Activated effector memory CD4-positive, alpha-beta T cell treated with anti-CD3 and anti-CD28 coated beads, Interleukin-2, amount 50 U/mL, for 16 hours (primary cell): ENCODE measurements at places on chromosomes 7 and 10.

GRCh38 chr7:73918926-73919693, 58.2 kb downstream of the TMEM270 start:
- peak; percentile 44 for DNase-seq

DNA sequence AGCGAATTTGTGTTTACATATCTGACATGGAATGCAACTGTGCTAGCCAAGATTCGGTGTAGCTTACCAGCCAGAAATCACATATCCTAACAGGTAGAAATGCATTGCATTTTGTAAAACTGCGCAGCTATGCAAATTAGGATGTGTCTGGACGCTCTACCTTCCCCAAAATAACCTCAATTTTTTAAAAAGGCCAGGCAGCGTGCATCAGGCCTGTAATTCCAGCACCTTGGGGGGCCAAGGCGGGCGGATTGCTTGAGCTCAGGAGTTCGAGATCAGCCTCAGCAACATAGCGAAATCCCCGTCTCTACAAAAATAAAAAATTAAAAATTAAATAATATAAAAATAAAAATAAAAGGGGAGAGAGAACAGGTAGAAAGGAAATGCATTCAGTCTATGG, 305.0 kb downstream of the TYW1 start:
- no peak for DNase-seq

GRCh38 chr10:109173937-109174336, 749.4 kb downstream of the XPNPEP1 start:
- no peak for DNase-seq

GRCh38 chr7:15862781-15863165, 176.3 kb upstream of the MEOX2 start:
- DNase-seq = no peak

DNA sequence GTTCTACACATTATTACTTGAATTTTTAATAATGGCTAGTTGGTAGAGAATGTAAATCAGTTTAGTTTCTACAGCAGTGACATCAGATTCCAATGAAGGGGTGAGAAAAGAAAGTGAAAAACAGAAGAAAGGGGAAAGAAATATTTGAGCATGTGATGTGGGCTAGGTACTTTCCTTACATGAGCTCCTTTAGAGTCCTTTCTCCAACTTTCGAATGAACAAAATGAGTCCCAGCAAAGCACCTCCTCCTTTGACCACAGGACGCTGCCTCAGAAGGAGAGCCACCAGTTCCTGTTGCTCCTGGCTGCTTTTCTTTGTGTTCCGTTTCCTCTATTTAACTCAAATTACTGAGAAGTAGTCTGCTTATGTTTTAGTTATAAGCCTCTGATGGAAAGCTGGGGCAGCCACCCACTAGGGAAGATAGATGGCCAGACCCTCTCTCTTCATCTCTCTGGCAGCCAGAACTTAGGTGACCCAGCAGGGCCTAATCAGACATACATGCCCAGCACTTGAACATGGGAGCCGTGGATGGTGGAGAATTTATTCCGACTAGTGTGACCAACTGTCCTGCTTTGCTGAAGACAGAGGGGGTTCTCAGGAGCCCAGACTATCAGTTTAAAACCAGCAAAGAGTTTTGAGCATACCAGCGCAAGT, 82.4 kb upstream of the NME8 start:
- no peak for DNase-seq

DNA sequence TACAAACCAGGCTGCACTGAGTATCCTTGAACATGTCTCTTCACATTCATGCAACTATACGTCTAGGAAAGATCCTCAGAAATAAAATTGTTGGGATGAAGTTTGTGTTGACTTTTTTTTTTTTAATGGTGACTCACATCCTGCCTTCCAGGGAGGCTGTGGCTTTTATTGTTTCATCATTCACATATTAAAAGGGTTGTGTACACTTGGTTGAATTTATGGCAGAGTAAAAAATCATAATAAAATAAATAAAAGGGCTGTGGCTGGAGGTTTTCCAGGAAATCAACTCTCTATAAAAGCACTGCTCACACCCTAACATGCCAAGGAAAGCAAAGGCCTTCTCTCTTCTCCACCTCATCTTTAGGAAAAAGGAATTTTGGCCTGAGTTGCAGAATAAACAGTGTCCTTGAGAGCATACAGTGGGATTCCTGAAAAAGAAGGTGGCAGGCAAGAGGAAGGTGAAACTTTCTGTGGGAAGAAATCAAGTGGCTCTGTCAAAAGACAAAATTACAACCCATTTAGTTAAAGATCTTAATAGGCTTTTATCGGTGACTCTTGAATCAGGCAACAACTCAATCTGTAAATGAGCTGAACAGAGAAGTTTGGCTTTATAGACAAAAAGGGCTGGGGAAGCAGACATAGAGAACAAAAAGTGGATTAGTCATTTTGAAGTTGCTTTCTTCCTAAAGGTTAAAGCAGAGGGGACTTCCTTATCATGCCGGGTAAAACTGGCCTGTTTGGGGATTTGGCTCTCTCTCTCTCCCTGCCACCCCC, 41.6 kb upstream of the FHIP2A start:
- DNase-seq = no peak

- no peak for DNase-seq
Measured at GRCh38 chr10:61855771-61856170, 45.7 kb upstream of the ARID5B start.

- DNase-seq = no peak
Measured at GRCh38 chr7:138166681-138167080, 90.4 kb downstream of the AKR1D1 start.

GRCh38 chr10:12938271-12938670, 63.2 kb downstream of the CCDC3 start:
- DNase-seq = no peak

GRCh38 chr7:126856691-126857291, 395.9 kb downstream of the GRM8 start:
- DNase-seq = no peak

- no peak for DNase-seq
Measured at GRCh38 chr7:108308276-108308675, 148.0 kb downstream of the NRCAM start.

DNA sequence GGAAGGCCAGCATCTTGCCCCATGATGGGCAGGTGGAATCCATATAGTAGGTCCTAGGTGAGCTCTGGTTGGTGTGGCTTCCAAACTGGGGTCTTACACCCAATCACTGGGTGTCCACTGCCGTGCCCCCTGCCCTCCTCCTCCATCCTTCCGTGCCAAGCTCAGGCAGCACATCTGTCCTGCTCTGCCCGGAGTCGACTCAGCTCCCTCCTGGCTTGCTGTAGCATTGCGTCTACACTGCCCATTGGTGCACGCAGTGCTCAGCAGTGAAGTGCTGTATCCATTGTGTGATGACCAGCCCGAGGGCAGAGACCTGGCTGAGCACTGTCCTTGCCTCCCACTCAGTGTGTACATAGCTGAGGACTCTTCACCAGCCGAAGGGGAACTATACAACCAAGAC, 148.4 kb downstream of the ADAM12 start:
- DNase-seq = no peak

DNA sequence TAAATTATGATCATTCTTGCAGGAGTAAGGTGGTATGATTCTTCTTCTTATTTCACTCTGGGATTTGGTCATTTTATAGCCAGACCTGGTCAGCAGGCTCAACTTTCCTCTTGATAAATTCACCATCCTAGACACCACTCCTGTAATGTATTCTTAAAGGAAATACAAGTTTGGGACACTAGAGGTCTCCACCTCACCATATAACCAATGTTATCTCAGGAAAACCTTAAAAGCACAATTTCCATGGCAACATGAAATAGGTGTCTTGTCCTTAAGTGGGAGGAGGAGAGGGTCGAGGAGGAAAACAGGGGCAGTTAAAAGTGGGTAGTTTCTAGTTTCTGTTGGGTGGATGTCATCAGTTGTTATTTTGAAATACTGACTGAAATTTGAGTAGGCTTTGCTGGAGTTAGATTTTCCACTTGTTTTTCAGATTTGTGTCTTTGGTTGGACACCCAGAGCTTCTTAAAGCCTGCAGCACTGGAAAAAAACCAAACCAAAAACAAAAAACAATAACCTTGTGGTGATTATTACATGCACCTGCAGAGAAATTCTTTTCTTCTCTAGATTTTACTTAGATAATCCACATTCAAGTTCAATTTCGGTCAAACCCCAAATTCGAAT, 163.1 kb downstream of the PRKCQ start:
- no peak for DNase-seq

GRCh38 chr7:140276001-140276400, 99.2 kb upstream of the KDM7A start:
- DNase-seq = peak; percentile 13

DNA sequence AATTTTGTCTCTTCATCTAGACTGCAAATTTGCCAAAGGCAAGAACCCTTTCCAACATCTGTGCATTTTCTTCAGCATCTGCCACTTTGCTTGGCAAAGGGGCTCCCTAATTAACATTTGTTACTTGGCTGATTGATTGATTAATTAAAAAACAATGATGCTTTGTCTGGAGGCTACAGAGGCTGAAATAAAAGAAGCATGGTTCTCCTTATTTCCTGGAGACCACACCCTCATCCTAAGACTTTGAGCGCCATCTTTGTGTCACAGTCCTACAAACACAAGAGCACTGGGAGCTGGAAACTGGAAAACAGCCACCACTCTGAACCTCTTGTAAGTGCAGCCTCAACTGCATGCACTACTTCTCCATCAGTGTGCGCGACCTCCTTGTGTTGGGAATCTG, 189.2 kb downstream of the C7orf25 start:
- DNase-seq = no peak

DNA sequence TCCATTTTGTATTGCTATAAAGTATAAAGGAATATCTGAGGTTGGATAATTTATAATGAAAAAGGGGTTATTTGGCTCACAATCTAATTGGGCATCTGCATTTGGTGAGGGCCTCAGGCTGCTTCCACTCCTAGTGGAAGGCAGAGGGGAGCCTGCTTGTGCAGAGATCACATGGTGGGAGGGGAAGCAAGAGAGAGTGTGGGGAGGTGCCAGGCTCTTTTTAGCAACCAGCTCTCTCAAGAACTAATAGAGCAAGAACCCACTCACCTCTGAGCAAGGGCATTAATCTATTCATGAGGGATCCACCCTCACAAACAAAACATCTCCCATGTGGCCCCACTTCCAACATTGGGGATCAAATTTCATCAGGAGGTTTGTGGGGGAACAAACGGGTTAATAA, 64.6 kb downstream of the OGDH start:
- DNase-seq = no peak

DNA sequence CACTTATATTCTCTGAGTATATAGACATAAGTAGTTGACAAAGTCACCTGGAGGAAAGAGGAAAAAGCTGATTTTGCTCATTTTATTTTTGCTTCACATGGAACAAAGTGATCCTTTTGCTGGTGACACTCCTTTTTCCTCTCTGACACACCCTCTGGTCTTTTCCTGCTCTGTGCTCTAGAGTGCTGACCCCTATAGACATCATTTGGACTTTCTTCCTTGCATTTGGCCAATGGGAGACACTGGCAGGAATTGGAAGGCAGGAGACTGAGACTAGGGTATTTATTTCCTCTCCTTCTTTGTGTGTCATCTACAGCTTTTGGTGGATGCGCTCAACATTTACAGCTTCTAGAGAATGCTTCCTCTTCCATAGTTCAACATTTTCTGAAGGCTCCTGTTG, 1078.1 kb downstream of the SORCS1 start:
- DNase-seq = no peak

DNA sequence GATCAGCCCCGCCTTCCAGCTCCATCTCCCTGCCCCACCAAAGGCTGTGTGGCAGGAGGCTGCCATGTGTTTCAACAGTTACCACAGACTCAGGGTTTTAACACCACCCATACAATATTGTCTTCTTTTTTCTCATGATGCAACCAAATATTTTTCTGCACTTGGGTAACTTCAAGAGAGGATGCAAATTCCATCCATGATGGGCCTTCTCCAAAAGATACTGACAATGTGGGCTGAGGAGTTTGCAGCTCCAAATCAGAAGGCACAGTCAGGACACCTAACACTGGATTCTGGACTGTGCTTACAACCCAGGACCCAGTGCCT, 347.9 kb downstream of the GRID1 start:
- DNase-seq = no peak

GRCh38 chr10:32692174-32692573, 246.2 kb downstream of the CCDC7 start:
- DNase-seq = no peak

DNA sequence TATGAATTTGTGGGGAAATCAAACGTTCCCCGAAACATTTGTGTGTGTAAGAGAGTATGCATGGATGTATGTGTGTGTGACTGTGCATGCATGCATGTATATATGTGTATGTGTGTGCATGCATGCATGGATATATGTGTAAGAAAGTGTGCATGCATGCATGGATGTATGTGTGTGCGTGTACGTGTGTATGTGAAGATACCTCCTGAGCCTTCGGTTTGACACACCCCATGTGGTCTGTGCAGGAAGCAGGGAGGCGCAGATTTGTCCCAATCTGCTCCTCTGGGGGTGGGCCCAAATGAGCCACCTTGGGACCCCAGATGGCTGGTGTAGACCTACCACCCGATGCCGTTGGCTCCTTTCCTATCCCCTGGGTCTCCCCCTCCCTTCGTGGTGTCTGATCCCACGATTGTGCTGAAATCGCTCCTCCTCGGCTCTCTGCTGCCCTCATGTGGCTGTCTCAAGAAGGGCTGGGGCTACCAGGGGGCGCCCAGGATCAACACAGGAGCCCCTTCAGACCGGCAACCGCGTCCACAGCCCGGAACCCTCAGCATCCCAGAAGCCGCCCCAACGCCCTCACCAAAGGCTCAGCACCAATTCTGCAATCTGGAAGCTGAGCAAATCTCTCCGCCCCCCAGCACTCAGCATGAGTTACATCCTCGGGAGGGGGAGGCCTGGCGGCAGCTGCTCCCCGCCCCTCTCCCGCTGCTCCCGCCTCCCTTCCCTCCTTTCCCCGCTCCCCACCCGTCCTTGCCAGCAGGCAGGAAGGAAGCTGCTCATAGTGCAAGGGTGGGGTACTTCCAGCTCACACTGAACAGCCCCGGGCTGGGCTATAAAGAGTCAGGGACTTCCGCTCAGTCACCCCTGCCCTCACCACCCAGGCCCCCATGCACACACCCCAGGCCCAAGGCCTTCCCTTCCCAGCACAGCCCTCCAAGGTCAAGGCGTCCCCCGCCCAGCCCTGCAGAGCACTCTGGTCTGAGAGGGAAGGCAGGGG, 2.3 kb upstream of the NOS3 start:
- DNase-seq = peak; percentile 88

DNA sequence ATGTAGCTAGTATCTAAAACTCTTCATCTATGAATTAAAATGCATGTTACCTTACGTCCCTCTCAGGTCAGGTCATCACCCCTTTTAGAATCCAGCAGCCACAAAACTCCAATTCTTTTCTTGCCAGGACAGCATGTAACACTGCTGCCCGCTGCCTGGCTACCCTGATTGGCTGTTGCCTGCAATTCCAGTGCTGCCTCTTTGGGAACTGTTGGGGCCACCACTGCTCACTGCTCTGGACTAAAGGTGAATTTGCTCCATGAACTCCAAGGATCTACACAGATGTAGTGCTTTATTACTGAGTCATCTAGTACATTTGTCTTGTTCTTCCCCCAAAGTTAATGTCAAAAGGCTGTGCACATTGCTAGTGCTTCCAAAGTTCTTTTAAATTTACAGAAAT, 40.4 kb downstream of the SCIN start:
- DNase-seq = no peak

GRCh38 chr10:76015245-76015644, 583.8 kb downstream of the LRMDA start:
- no peak for DNase-seq

- DNase-seq = peak; percentile 54
Measured at GRCh38 chr7:1121886-1122831, 34.2 kb downstream of the GPER1 start.

GRCh38 chr7:3154881-3155494, 111.3 kb upstream of the CARD11 start:
- DNase-seq = peak; percentile 77
